ENCODE measurements at places on chromosomes 3 and 15.

GRCh38 chr3:160665231-160665630, 11.7 kb upstream of the ARL14 start:
- H3K4me1 ChIP-seq = no peaks in the 10 kb centered on the region
- H3K36me3 ChIP-seq = no peaks in the 10 kb centered on the region
- no peak overlapping the region for H3K4me3 ChIP-seq

DNA sequence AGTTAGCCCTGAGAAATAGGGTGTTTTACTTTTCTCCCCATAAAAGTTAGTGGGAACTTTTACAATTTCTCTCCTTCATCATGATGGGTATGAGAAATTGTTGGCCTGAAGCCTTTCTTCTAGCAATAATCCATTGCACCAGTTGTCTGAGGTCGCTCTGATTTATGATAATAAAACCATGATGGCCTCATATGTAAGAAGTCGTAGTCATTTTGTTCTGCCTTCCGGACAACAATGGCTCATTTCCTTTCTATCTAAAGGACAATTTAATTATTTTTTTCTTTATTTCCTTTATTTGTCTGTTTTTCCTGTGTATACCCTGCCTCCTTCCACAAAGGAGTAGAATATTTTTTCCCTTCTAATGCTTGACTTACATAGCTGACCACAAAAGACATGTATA, 31.6 kb upstream of the GNB4 start:
- H3K27ac ChIP-seq = no peak overlapping the region
- H3K27me3 ChIP-seq = no peaks in the 10 kb centered on the region
- no peaks in the 10 kb centered on the region for H3K4me1 ChIP-seq
- DNase-seq = no peak
- H3K36me3 ChIP-seq = no peaks in the 10 kb centered on the region

DNA sequence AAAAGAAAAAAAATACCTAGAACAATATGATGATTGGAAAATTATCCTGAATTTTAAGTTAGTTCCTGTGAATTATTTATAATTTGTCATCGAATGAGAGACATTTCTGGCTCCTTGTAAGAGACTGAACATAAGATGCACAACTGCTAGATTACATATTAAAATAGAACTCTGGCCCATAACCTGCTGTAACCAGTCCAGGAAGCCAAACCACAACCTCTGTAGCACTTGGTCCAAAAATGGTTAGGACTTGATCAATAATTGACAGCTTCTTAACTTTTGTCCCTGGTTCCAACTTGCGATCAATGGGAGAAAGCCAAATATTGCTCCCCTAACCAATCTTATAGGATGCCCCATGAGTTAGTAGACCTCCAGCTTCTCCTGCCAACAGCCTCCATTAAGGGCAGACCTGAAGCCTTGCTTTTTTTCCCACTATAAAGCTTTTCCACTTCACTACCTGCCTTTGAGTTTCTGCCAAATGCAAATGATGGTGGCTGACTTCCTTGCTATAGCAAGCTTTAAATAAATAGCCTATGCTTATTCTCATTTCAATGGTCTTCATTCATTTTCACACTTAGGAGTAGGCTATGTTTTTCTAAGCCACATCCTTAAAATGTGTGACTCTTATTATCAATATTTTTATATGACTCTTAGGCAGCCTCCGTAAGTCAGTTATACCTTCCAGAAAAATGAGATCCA, 224.0 kb upstream of the ARHGEF26 start:
- no peak for DNase-seq
- H3K36me3 ChIP-seq = no peaks in the 10 kb centered on the region
- H3K27ac ChIP-seq = no peak overlapping the region
- H3K27me3 ChIP-seq = no peaks in the 10 kb centered on the region
- H3K4me1 ChIP-seq = no peaks in the 10 kb centered on the region

DNA sequence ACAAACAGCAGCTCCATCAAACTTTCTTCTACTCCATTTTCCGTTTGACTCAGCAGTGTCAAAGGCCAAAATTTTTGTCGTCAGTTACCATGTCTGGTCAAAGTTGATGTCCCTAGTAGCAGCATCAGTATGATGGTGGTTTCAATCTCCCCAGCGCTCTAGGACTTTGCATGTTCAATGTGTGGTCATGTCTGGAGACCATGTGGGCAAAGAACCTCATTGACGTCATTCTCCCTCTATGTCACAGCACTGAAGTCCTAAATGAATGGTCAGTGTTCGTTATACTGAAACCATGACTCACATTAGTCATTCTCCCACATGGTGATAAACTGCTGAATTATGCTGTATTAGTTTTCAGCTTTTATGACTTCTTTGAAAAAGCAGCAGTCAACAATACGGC, 23.2 kb downstream of the SHC4 start:
- H3K27me3 ChIP-seq = no peaks in the 10 kb centered on the region
- no peaks in the 10 kb centered on the region for H3K4me1 ChIP-seq
- H3K36me3 ChIP-seq = no peaks in the 10 kb centered on the region
- H3K27ac ChIP-seq = no peak overlapping the region
- no peak for DNase-seq

DNA sequence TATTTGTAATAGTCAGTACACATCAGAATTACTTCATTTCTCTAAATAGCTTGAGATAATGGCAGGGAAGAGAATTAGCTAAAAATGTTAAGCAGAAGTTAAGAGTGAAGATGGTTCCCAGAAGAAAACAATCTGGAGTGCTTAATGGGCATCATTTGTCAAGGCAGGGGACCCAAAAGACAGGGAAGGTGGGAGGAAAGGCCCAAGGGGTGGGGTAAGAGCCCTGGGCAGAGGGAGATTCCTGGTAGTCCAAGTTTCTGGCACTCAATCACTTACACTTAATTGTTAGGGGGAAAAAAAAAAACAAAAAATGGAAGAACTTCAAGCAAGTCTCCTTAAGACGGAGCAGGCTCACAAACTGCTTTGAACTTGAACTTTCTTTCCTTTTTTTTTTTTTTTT, 28.9 kb downstream of the TNFAIP8L3 start:
- no peak for DNase-seq
- no peak overlapping the region for H3K4me3 ChIP-seq
- H3K27ac ChIP-seq = no peak overlapping the region

DNA sequence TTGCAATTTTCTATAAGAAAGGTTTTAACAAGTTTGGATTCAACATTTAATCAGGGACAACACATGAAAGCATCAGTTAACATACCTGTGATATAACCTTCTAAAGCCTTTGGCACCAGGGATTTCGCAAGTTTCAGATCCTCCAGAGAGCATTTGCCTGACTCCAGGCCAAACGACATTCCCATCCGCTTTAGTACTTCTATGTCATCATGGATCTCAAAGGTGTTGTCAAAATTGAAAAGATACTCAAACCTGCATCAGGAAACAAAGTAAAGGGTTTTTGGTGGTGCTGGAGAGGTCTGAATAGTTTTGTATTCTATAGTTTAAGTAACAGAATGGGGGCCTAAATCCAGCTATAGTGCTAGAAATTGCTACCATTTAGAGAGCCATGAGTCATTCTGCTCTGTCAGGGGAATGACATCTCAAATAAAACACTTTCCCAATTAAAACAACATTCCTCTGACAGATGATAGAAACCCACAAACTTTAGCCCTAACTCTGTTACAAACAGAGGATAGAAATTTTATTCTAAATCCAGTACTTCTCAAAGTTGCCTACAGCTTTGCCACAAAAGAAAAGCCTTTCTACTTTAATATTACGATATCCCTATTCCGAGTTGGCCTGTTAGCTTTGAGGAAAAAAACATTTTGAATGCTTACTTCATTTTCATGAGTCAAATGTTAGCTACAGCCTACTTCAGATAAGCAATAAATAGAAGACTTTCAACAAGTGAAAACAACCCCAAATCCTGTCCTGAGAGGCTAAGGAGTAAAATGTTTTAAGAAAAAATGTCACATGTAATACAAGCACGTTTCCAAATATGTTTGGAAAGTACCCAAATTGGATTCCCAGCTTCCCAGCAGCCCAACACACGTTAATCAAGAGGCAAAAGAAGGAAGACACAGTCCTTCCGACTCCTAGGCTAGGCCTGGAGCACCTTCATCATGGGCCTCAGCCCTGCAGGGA, 83.4 kb downstream of the ATP1B3 start:
- no peak overlapping the region for H3K4me3 ChIP-seq
- H3K36me3 ChIP-seq = peaks cover 30% of the 10 kb centered on the region
- no peaks in the 10 kb centered on the region for H3K27me3 ChIP-seq
- DNase-seq = no peak

DNA sequence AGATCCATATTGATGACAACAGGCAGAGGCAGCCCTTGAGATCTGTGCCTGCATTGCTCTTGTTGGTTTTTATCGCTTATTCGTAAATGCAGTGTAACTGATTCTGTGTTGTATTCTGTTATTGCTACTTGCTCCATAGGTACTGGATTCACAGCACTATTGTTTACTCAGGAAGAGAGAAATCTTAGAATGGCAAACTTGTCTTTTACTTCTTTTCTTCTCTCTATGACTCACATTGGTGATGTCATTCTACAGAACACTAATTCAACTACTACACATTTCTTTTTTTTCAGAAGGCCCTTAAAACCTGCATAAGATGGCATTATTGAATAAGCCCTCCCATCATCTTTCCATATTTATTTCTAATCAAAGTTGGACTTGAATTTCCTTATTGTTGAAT, 201.0 kb upstream of the GBE1 start:
- H3K36me3 ChIP-seq = no peaks in the 10 kb centered on the region
- no peak for DNase-seq
- H3K4me3 ChIP-seq = no peak overlapping the region
- no peaks in the 10 kb centered on the region for H3K27me3 ChIP-seq
- no peak overlapping the region for H3K27ac ChIP-seq

DNA sequence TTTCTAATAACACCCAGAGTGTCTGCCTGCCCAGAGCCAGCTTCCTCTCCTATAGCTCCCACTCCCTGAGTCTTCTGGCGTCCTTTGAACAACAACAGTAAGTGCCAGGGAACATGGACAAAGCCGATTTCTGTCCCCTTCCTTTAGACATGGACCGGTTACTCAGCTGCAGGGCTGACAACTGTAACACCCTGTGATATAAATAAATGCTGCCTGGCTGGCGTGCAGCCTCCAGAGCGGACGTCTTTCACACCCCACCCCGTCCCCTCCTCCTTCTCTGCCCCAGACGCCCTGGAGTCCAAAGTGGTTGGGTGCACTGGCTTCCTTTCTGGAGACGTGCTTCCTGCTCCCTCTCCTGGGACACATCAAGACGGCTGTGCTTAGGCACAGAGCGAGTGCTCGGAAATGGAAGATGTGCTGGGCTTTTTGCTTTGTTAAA, 281.9 kb upstream of the LRRFIP2 start:
- no peak for DNase-seq
- H3K4me1 ChIP-seq = peaks cover 10% of the 10 kb centered on the region
- H3K27me3 ChIP-seq = peaks cover 15% of the 10 kb centered on the region
- no peaks in the 10 kb centered on the region for H3K36me3 ChIP-seq
- no peak overlapping the region for H3K27ac ChIP-seq

DNA sequence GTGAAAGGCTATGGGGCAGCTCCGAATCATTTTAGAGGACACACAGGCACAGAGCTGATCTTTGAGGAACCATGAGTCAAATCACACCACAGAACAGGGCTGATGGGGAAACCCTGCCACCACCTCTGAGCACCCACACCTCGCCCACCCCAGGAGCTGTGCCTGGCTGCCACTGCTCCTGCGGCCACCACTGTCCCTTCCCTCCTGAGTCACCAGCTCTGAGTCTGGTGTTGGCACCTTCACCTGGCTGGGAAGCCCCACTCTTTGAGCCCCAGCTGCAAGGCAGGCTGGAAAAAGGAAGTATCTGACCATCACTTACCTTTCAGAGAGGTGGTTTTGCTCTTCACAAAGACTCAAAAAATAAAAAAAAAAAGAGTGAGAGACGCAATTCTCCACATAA, 63.6 kb upstream of the MEF2A start:
- H3K4me1 ChIP-seq = peaks cover 46% of the 10 kb centered on the region
- no peaks in the 10 kb centered on the region for H3K27me3 ChIP-seq
- peak overlapping the region; percentile 45 for H3K27ac ChIP-seq
- H3K36me3 ChIP-seq = no peaks in the 10 kb centered on the region
- DNase-seq = peak; percentile 19

DNA sequence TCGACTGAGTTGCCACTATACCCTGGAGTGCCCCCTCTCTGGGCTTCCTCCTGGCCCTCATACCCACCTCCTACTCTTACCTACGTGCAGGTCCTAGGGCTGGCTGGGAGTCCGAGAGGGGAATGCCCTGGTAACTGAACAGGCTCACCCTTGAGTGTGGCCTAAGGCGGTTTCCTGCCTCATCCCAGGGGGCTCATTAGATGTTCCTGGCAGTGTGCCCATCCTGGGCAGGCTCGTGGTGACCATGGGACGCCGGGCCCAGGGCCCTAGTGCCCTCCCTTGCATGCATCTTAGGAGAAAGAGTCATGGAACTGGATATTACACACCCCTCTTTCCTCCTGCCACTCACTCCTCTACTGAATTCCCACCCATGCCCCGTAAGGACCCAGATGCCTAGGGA, 2.8 kb downstream of the SEMA4B start:
- no peaks in the 10 kb centered on the region for H3K27me3 ChIP-seq
- no peak overlapping the region for H3K4me3 ChIP-seq
- H3K4me1 ChIP-seq = peaks cover 32% of the 10 kb centered on the region
- H3K36me3 ChIP-seq = peaks cover 5% of the 10 kb centered on the region
- DNase-seq = no peak
- no peak overlapping the region for H3K27ac ChIP-seq

DNA sequence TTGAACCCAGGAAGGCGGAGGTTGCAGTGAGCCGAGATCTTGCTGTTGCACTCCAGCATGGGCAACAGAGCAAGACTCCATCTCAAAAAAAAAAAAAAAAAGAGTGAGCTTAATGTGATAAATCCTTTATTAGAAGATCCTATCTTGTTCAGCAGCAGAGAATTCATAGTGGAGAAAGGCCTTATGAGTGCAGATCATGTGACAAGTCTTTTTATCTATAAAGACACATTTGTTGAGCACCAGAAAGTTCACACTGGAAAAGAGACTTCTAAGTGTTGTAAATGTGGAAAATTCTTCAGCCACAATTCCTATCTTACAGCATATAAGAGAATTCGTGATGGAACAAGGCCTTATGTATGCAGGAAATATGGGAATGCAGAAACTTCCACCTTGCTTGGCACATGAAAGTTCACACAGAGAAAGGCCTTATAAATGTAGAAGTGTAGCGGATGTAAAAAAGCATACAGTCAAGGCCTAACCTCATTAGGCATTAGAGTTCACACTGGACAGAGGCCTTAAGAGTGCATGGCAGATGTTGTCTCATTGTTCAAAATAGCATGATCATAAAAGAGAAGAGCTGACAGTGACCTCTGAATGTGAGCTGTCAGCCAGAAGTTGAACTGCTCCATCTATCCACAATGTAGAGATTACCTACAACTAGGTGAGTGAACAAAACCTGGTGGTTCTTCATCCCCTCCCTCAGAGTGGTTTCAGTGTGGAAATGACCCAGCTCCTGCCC, 16.7 kb downstream of the ADAM10 start:
- H3K4me3 ChIP-seq = no peak overlapping the region
- peaks cover 6% of the 10 kb centered on the region for H3K36me3 ChIP-seq
- H3K27ac ChIP-seq = no peak overlapping the region
- no peaks in the 10 kb centered on the region for H3K27me3 ChIP-seq
- no peak for DNase-seq

- no peaks in the 10 kb centered on the region for H3K36me3 ChIP-seq
- DNase-seq = no peak
- H3K4me1 ChIP-seq = peaks cover 14% of the 10 kb centered on the region
- H3K27ac ChIP-seq = peak overlapping the region; percentile 72
These were observed 1.0 kb downstream of the MYO9A start for GRCh38 chr15:72116731-72117485.

Data from natural killer cell (primary cell).